ENCODE measurements at places on chromosomes 2 and 18.
A peak's percentile ranks its signal among the peaks of the same experiment; 100 is the strongest.

- no peak for DNase-seq
Observed at GRCh38 chr2:132586101-132586511, 83.9 kb downstream of the LYPD1 start.

GRCh38 chr2:225911019-225911418, 511.5 kb downstream of the NYAP2 start:
- no peak for DNase-seq

GRCh38 chr2:64040161-64040560, 20.9 kb upstream of the VPS54 start:
- DNase-seq: no peak

- no peak for DNase-seq
Observed at GRCh38 chr2:19292007-19292406, 66.4 kb downstream of the OSR1 start.

- peak; percentile 21 for DNase-seq
Observed at GRCh38 chr18:59837586-59837985, 62.2 kb upstream of the PMAIP1 start.

- DNase-seq: no peak
Observed at GRCh38 chr18:58204776-58205442, 160.9 kb downstream of the NEDD4L start.

DNA sequence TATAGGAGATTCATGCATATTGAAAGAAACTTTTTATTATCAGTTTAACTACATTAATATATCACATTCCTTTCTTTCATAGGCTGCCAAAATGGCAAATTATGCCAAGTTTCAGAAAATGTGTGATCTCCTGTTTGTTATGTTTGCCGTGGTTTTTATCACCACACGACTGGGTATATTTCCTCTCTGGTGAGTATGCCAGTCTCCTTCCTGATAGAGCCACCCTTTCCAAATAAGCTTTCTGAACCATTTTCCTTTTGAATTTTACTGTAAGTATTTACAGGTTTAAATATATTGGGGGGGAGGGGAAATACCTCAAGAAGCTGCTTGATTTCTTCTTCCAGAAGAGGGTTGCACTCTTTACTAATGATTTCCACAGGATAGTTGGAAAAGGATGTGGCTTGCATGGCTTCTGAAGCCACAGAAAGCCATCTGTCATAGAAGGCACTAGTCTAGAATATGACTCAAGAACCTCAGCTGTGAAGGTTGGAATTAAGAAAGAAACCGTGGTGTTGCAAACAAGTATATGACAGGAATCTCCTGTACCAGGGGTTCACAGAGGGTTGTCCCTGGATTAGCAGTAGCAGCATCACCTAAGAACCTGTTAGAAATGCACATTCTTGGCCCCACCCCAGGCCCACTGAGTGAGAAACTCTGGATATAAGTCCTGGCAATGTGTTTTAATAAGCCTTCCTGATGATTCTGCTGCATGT, 84.5 kb upstream of the NOSTRIN start:
- no peak for DNase-seq

GRCh38 chr2:209389171-209389618, 34.7 kb upstream of the MAP2 start:
- DNase-seq: no peak

DNA sequence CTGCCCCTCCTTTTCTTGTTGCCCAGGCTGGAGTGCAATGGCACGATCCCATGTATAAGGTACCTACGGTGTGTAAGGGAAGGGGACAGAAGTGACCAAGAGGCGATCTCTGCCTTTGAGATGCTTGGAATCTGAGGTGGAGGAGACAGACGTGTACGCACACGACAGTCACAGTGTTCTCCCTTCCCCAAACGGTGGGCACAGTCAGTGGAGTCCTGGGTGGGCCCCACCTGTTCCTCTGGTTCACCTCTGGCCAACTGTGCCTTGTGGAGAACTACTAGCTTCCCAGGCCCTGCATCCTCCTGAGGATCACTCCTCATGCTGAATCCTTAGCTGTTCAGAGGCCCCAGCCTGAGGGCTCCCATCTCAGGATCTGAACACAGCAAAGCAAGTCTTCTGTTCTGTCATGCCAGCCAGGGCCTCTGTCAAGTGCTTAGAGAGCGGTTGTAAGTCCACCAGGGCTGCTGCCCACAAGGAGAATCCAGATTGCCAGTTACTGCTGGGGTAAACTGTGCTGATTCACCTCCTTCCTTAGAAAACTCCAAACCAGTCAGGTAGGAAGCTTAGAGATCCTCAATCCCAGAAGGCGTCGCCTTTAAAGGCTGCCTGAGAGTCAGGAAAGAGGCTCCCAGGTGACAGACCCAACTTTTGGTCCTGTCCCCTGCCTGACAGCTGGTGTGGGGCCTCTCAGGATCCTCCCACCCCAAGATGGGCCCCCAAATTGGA, 1.6 kb downstream of the SLC35F6 start:
- no peak for DNase-seq

GRCh38 chr18:35851286-35851970, 121.1 kb upstream of the RMP24 start:
- DNase-seq: no peak

DNA sequence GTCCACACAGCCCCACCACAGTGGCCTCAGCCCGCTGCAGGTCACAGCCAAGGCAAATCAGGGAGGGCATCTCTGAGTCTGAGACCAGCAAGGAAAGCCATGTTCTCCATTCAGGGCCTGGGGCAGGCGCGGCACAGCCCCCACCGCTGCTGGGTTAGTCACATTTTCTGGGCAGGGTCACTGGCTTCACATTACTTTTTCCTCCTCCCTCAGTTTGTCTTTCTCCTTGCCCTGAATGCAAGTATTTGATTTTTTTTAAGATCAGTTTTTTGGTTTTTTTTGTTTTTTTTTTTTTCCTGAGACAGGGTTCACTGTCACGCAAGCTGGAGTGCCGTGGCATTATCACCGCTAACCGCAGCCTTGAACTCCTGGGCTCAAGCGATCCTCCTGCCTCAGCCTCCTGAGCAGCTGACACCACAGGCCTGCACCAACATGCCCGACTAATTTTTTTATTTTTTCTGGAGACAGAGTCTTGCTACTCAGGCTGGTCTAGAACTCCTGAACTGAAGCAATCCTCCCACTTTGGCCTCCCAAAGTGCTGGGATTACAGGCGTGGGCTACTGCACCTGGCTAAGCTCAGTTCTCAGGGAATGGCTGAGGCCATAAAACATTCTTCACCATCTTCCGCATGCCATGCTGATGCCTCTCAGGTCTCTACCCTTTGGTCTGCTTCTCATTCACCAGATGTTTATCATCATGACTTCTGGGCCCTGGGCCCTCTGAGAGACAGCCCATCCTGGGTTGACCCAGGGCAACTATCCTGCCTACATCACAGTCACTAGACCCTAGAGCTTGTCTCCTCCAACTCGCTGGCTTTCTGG, 628 bp upstream of the CAPG start:
- no peak for DNase-seq

- no peak for DNase-seq
Observed at GRCh38 chr2:165745916-165746315, 48.1 kb downstream of the GALNT3 start.

DNA sequence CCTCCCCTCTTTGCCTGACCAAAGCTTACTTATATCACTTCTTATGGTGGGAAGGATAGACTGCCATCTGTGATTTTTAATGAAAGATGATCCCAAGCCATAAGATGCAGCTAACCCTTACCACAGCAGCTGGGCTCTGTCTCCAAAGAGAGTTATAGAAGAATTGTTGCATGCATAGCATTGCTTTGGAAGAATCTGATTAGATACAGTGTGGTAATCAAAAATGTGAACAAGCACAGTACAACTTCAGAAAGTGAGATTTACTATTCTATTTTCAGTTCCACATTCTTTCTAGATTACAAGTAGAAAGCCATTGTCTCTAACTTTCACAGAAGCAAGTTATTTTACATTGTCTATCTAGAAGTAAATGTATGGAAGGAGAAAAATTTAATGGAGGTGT, 129.0 kb upstream of the ACVR2A start:
- DNase-seq: no peak

DNA sequence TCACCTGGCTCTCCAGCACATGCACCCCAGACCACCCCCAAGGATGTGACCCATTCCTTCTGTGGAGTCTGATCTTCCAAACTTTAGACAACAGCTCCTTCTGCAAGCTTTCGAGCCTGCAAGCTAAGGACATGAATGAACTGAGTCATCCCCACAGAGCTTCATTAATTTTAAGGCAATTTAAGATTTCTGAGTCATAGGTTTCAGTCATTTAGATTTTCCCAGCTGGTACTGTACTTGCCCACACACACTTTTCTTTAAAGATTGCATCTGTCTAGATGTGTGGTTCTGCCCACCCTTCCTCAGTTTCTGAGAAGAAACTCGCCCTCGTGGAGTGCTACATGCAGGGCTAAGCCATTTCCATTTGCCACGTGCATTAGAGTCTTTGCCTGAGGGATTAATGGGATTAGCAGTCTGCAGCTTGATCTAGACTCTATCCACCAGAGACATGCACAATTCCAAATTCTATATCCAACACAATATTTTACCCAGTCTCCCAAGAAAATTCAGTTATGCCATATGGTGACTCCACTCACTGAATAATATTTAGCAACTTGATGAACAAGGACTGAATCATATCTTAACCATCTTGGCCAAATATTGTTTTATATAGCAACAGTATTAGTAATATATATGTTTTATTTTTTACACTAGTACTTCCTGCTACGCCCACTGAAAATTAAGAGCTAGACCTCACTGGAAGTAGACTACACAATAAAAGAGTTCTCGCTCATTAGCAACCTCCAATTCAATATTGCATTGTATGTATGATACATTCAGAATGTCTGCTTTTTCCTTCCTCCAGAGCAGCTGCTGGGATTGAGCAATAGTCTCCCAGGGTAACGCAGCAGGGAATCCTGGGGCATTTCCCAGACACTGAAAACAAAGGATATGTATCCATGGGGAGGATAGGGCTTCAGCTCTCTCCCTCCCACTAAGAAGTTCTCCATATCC, 14.3 kb upstream of the TRIB2 start:
- DNase-seq: no peak

GRCh38 chr2:212032032-212032431, 506.6 kb downstream of the ERBB4 start:
- no peak for DNase-seq

GRCh38 chr2:39484620-39485495, 47.8 kb upstream of the MAP4K3 start:
- DNase-seq: no peak

GRCh38 chr2:68217729-68218128, 34.6 kb downstream of the PPP3R1 start:
- DNase-seq: no peak

- DNase-seq: no peak
Observed at GRCh38 chr2:115161081-115161770, 718.8 kb downstream of the DPP10 start.

DNA sequence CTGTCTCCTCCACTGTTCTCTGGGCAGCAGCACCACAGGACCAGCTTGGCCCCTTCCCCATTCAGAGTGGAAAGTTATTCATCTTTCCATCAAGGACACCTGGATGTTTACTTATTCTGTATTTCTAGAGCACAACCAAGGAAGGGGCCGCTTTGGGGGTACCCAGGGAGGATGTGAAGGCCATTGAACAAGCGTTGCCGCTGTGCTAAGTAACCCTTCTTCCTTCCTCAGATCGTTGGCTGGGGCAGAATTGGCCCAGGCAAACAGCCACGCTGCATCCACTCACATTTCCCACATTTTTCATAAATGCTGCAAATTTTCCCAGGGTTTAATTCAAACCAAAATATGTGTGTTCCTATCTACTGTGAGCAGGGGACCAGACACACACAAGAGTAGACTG, 76.2 kb upstream of the NPAS2 start:
- no peak for DNase-seq

Measured in stimulated activated CD8-positive, alpha-beta memory T cell treated with anti-CD3 and anti-CD28 coated beads, Interleukin-4, amount 100 ng/mL, for 4 hours (primary cell).